ENCODE measurements at places on chromosomes 4 and X. TPM values are rescaled to one million over a fixed set of nuclear protein-coding genes. Genes with fewer than 3 reads are reported as not detected.

SPANXN3 gene
- total RNA-seq: not detected

NPNT gene
- not detected for total RNA-seq

SERPINA7 gene
- total RNA-seq: not detected

GRID2 gene
- not detected for total RNA-seq

PAQR3 gene
- total RNA-seq: 25.8 TPM

NMU gene
- total RNA-seq: not detected

TMPRSS11D gene
- total RNA-seq: not detected

TMEM131L gene
- 7.2 TPM for total RNA-seq

FATE1 gene
- total RNA-seq: not detected

WNK3 gene
- total RNA-seq: not detected

PRR27 gene
- total RNA-seq: not detected

CT47A7 gene
- total RNA-seq: not detected

VCX3B gene
- not detected for total RNA-seq

ZMAT1 gene
- total RNA-seq: 0.06 TPM

DNA sequence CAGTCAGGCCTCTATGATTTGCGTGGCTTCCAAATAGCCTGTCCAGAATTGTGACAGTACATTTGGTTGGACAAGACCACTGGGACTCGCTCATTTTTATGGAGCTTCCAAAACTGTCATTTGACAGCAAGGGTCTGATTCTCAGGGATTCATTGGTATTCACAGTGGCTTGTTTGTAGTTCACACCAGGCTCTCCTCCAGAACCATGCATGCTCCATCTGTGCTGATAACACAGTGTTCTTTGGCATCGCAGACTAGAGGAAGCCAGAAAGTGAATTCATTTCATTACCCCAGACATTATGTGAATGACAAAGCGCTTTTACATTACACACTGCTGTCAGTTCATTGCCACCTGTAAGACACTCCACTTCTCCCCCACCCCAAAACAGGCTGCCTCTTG is 208.3 kb downstream of the ARHGAP10 start:
- no peak for DNase-seq

DNA sequence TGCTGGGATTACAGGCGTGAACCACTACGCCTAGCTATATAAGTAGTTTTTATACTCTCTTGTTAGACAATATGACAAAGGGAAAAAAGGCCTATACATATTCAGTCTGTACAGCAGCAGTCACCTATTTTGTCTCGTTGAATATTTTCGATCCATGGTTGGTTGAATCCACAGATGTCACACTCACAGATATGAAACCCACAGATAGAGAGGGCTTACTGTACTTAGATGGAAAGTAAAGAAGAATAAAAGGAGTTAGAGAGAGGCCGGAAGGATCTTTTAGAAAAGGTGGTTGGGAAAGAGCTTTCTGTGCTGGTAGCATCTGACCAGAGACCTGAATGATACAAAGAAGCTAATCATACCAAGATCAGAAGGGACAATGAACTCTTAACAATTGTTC is 38.3 kb upstream of the SPINK2 start:
- no peak for DNase-seq

GRCh38 chr4:169345316-169345721 is 74.6 kb upstream of the SH3RF1 start:
- peak; percentile 96 for DNase-seq

DNA sequence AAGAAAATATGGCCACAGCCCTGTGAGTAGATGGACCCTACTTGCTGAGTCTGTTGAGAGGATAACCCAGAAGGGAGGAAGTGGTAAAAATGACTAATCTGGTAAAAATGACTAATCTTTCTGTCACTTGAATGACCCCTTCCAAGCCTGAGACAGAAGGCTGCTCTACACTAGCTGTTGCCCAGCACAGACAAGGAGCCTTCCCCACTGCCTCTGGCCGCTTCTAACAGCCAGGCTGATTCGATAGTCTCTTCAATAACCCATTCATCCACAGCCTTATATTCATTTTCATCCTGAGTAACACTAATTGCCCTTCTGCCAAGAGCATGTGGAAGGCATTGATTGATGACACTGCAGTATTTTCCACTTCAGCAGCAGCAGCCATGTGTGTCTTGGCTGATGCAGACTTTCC is 18.4 kb downstream of the MAGEB17 start:
- DNase-seq: peak; percentile 84

- DNase-seq: no peak
Observed at GRCh38 chr4:168859888-168860694, 150.0 kb downstream of the CBR4 start.

GRCh38 chr4:120524237-120524636 is 398.3 kb downstream of the PRDM5 start:
- no peak for DNase-seq

DNA sequence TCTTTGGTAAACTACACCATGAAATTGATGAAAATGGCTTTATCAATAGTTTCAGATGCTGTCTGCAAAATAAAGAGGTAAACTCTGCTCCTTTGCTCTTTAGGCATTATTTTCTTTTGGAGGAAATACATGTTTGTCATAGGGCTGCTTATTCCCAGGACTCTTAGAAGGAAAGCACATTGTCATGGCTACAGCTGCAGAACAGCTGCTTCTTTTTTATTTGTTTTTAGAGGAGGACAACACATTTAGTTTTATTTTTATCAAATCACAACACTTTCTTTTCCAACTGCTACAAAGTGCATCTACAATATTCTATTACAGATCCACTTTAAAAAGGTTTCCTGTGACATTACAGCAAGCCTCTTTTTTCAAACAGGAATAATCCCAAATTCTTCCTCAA is 12.7 kb upstream of the HPF1 start:
- DNase-seq: peak; percentile 68

- peak; percentile 41 for DNase-seq
Observed at GRCh38 chr4:143286701-143287571, 49.7 kb upstream of the GAB1 start.

DNA sequence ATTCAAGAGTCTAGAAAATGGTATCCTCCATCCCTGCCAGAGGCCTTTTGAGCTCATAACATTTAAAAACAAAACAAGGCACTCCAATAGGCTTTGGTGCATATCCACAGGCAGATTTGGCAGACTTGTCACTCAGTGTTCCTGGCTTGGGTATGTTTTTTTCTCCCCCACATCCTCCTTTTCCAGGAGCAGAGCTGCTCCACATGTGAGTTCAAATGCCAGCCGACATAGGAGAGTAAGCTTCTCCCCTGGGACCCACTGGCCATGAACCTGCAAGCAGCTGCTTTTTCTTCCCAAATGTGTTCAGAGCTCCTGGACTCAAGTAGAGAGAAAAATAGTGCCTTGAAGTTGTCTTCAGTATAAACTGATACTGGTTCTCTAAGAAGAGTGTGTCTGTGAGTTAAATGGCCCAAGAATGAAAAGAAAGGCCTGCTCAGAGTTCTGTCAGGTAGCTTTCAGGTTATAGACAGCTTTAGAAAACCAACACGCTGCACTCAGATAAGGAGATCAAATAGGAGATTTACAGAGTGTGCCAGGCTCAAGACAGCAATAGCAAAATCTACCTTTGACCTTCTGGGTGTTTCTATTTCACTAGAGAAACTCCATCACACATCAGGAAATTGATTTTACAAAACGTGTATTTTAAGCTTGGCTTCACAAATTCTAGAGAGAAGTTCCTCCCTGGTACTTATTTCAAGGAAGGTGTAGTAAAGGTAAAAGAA is 162.5 kb upstream of the GALNT7 start:
- DNase-seq: peak; percentile 57

DNA sequence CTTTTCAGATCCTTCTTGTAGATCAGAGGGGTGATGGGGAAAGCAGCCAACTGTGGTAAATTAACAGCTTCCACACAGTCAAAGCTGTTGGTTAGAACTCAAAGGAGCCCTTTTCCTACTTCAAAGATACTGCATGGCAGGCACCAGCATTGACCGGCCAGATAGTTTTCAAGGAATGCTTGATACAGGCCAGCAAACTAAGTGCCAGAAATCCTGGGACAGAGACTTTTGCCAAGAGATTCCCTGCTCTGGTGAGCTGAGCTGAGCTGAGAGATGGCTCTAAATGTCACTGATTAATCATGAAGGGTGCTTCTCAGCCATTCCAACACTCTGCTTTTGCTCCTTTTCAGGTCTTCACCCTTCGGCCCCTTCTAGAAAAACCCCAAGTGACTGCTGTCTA is 131.6 kb upstream of the MED14 start:
- DNase-seq: no peak

GRCh38 chr4:10093801-10094552 is 22.6 kb downstream of the WDR1 start:
- peak; percentile 70 for DNase-seq

DNA sequence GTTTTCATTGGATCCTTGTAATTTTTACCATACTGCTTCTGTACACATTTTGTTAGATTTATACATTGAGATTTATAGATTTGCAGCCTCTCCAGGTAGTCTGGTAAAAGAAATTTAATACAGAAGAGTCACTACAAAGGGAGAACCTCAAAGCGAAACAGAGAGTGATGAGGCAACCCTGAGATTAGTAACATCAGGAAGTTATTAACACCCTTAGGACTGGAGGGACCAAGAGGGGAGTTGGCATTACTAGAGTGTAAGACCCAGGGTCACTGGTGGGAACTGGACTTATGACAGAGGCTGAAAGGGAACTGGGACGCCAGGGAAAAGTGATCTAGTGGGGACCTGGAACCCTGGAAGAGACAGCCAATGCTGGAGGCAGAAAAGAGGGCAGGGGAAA is 20.6 kb upstream of the MAML3 start:
- DNase-seq: no peak

GRCh38 chr4:152719801-152720556 is 40.2 kb upstream of the TMEM154 start:
- no peak for DNase-seq

GRCh38 chrX:47351706-47352105 is 18.7 kb upstream of the ZNF157 start:
- peak; percentile 51 for DNase-seq

DNA sequence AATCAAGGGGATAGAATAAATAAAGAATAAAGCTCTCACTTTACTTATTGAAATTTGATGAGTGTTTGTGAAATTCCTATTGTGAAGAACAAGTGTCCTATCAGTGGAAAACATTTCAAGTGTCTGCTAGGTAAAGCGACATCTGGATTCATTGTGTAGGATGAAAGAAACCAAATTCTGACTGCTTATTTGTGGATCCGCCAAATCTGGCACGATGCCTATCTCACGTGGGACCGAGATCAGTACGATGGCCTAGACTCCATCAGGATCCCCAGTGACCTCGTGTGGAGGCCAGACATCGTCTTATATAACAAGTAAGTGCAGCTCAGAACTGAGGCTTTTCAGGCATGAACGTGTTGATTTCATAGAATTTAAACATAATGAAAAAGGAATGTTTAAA is 1.9 kb downstream of the CHRNA9 start:
- DNase-seq: no peak

- DNase-seq: no peak
Observed at GRCh38 chr4:148215202-148215601, 227.0 kb downstream of the NR3C2 start.

DNA sequence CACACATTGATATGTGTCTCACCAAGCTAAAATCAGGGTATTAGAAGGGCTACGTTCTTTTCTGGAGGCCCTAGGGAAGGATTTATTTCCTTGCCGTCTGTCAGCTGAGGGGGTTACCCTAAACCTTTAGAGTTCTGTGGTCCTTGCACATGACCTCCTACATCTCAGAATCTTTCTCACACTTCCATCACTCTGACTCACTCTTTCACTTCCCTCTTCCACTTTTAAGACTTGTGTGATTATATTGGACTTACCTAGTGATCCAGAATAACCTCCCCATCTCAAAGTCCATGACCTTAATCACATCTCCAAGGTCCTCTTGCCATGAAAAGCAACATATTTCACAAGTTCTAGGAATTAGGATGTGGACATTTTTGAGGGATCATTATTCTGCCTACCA is 53.6 kb upstream of the FUNDC1 start:
- DNase-seq: no peak

DNA sequence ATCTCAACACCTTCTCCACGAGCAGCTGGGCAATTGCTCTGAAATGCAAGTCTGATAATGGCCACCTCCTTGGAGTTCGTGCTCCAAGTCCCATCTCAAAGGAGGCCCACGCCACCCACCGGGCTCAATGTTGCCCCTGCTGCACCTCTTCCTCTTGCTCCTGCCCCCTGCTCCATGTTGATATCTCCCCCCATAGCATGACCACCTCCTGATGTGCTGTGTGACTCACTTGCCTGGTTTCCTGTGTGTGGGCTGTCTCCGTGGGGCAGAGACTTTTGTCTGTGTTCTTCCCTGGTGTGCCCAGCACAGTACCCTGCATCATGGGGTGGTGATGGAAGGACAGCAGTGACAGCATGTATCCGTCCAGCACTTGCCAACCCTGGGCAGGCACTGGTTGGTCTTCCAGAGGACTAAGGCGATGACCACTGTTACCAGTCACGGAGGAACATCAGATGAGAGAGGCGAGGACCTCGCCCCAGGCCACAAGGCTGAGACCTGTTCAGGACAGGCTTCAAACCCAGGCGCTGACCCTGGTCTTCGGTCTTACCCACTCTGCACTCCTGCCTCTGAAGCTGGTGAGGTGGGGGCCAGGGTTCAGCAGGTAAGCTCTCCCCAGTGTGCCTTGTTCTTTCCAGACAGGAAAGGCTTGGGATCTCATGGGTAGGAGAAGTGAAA is 104.6 kb upstream of the LRPAP1 start:
- no peak for DNase-seq

DNA sequence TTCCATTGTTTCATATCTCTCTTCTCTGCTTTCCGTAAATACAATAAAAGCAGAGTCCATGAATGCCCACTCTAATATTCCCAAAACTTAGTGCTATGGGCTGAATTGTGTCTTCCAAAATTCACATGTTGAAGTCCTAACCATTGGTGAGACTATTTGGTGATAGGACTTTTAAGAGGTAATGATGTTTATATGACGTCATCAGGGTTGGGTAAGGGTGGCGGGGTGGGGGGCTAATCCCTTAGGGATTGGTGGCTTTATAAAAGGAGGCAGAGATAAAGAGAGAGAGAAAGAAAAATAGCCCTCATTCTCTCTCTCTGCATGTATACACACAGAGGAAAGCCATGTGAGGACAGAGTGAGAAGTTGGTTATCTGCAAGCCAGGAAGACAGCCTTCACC is 722.2 kb downstream of the DMD start:
- DNase-seq: no peak

- DNase-seq: no peak
Observed at GRCh38 chrX:72715546-72715945, 1.4 kb upstream of the PHKA1 start.

All from LHCN-M2 (cell line).